ENCODE measurements at places on chromosomes 1 and 21. TPM values are rescaled to one million over a fixed set of nuclear protein-coding genes. Genes with fewer than 3 reads are reported as not detected.

Gene S100A16
- 200 TPM for polyA plus RNA-seq

DNA sequence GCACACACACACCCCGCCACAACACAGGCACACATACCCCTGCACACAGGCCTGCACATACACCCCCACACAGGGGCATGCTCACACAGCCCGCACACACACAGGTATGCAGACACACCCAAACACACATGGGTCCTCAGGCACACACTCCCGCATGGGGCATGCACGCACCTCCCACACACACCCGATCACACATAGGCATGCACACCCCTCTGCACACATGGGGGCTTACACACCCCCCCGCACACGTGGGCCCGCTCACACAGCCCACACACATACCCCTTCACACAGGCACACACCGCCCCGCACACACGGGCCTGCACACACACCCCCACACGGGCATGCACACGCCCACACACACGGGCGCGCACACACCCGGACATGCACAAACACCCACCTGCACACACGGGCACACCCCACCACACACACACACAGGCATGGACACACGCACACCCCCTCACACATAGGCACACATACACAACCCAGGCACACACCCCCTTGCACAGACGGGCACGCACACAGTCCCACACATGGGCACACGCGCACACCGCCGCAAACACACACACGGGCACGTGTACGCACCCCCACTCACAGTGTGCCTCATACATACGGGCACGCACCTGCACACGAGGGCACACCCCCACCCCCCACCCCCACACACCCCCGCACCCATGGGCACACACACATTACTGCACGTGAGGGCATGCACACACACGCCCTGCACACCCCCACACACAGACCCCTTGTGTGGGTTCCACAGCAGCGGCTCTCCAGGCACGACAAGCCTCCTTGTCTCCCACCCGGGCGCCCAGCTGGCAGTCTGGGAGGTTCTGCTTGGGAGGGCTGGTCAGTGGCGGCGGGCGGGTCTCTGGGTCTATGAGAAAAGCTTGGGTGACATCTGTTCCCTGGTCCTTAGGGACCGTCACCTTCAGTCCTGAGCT is 8.3 kb downstream of the ATAD3B start:
- no peak overlapping the region for H3K27ac ChIP-seq
- H3K27me3 ChIP-seq, result no peaks in the 10 kb centered on the region
- H3K36me3 ChIP-seq, result peaks cover 2% of the 10 kb centered on the region
- H3K4me1 ChIP-seq, result no peaks in the 10 kb centered on the region

- H3K36me3 ChIP-seq, result no peaks in the 10 kb centered on the region
- H3K27me3 ChIP-seq, result no peaks in the 10 kb centered on the region
- no peak for DNase-seq
- H3K27ac ChIP-seq, result no peak overlapping the region
- H3K4me1 ChIP-seq, result peaks cover 6% of the 10 kb centered on the region
These were observed 5.3 kb downstream of the C1orf174 start for GRCh38 chr1:3894626-3895278.

DNA sequence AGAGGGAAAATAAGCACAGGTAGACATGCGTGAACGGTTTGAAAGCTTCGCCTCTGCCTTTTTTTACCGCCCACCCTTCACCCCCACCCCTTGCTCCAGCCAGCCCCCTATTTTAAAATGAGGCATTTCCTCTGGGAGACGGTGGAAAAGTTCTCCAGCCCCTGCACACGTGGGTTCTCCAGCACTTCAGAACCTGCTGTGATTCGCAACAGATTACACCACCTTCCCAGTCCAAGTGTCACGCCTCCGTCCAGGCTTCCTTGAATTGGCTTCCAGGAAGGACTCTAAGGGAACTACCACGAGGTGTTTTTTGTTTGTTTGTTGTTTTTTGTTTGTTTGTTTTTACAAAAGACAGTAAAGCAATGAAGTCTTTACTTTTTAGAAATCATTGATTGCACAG is 2.6 kb downstream of the LRRC7 start:
- no peaks in the 10 kb centered on the region for H3K27me3 ChIP-seq
- no peak overlapping the region for H3K27ac ChIP-seq
- no peaks in the 10 kb centered on the region for H3K36me3 ChIP-seq
- no peak for DNase-seq
- no peak overlapping the region for H3K4me3 ChIP-seq
